ENCODE measurements at places on chromosomes 2 and 18.

DNA sequence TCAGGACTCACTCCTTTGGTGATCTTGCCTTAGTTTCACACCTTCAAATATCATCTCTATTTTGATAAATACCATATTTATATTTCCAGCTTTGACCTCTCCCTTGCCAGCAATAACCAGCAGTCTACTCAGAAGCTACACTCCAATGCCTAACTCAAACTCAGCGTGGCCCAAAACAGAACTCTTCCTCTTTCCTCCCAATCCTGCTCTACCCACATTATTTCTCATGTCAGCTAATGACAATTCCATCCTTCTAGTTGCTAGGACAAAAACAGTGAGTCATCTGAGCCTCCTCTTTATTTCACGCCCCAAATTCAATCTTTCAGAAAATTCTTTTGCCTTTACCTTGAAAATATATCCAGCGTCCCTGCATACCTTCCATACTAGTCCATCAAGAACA is 23.5 kb downstream of the CYRIA start:
- no peak for DNase-seq

GRCh38 chr2:217795067-217795466 is 207.7 kb downstream of the TNS1 start:
- peak; percentile 74 for DNase-seq

DNA sequence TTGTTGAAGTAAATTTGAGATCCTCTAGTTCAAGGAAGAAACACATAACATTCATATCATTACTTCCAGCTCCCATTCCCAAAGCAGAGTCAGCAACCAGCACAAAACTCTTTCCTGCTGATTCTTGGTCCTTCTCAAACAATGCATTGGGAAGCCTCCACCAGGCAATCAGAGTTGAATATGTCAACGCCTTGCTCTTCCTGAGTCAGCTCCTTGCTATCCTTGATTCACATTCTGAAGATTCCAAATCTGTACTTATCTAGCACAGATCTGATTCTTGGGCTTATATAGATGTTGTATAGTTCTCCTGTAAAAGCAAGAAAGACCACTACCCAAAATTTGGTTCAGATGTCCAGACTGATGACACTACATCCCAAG is 29.6 kb downstream of the CFAP210 start:
- DNase-seq = no peak

- no peak for DNase-seq
These were observed 130.9 kb upstream of the CAPN13 start for GRCh38 chr2:30938196-30938595.

DNA sequence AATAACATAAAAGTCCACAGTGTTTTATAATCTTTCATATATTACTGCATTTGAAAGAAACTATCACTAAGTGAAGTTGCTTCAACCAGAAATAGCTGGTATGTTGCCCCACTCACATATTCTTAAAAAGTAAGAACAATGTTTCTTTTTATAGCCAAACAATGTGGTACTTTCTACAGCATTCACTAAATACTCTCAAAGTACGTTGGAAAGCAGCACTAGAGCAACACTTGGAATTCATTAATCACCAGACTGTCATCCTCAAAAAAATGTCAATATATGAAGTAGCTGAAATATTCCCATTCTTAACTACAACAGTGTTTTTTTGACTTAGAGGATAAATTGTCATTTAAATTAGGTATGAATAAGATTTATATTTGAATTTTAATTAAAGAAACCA is 32.8 kb downstream of the COBLL1 start:
- DNase-seq = no peak

- DNase-seq = no peak
These were observed 9.9 kb downstream of the AQP12B start for GRCh38 chr2:240672701-240673190.
